Activated CD8-positive, alpha-beta memory T cell treated with anti-CD3 and anti-CD28 coated beads for 1 hour (primary cell): ENCODE measurements at places on chromosomes 3 and 15.

- no peak for DNase-seq
Measured at GRCh38 chr15:52277575-52277974, 18.0 kb downstream of the MYO5C start.

GRCh38 chr15:22945071-22945470, 35.1 kb downstream of the CYFIP1 start:
- no peak for DNase-seq

- DNase-seq = no peak
Measured at GRCh38 chr3:50233176-50233575, 2.8 kb upstream of the GNAI2 start.

DNA sequence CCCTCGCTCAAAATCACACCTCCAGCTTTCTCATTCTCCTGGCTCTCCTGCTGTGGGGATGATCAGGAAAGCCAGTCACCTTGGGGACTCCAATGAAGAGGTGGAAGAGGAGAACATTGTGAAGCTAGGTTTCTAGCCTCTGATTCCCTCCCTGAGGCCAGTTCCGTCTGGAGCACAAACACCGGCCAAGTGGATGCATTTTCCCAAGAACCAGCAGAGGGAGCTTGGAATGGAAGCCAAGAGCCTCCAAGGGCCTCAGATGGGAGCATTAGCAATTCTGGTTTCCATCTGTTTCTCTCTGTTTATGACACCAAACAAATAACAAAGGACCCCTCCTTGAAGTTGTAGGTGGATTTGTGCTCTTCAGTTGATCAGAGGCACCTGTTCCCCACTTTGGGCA, 40.6 kb upstream of the NMNAT3 start:
- no peak for DNase-seq

DNA sequence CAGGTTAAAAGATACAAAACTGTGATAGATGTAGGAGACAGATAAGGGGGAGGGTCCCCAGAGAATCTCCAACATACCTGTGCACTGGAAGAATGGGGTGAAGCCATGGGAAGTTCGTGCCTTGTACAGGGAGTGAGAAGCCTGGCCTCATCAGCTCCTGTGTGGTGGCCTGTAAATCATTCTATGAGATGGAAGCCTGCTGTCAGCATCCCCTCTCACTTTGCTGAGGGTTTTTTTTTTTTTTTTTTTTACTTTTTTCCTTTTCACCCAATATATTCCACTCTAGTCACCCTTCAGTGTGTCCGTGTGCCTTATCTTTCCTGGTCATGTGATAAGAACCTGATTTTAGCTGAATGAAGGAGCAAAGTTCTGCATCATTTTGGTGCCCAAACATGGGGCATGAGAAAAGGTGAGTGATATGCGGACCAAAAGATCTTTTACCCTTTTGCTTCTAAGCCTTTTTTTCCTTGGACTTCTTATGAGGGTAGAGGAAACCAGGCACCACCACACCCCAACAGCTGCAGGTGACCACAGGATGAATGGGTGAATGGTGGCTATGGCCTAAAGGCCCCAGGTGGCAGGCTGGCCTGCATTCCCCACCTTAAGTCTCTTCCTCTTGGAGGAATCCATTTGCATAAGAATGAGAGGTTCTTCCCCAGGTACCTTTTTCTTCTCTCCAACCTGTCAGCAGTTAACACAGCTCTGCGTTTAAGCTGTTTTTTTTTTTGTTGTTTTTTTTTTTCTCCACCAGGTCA, 1345.0 kb downstream of the NSUN3 start:
- no peak for DNase-seq

DNA sequence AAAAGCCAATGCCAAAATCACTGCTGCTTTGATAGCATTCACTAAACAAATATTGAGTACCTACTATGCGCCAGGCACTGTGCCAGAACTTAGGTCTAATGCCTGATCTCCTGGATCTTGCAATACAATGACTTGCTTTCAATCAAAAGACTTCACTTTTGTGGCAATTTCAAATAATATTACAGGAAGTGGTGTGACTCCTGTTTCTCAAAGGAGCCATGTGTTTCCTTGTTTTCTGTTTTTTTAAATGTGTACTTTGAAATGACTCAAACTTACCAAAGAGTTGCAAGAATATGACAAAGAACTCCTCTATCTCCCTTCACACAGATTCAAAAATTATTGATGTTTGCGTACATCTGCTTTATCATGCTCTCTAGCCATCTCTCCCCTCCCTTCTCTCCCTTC, 18.3 kb downstream of the OSBPL10 start:
- no peak for DNase-seq

DNA sequence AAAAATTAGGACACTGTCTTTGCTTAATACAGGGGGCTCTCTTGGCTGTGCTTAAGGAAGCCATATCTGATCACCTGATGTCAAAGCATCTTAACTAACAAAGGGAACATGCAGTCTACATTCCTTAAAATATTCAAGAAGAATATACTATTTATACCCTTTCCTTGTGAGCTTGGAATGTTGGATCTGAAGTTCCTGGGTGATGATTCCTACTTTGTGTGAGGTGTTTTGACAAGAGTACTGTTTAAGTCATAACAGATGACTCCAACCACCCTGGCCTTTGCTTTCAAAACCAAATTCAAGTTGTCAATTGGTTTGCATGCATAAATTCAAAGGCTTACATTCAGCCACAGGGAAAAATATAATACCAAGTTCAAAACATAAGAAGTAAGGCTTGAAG, 862.7 kb upstream of the SEMA6D start:
- DNase-seq = no peak

DNA sequence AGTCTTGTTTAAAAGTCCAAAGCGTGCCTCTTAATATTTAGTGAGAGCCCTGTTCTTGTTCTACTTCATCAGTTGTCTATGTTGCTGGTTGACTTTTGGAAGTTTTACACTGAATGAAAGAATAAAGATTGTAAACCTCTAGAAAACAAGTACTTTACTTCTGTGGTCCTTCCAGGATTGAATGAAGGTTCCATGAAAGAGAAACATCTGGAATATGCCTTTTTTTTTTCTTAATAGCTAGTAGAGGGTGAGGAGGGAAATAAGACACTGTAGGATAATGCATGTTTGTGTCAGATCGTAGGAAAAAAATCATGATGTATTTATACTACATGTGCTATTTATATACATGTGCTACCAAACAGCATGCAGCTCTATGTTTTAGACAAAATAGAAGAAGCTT, 203.0 kb downstream of the GHSR start:
- DNase-seq = no peak

GRCh38 chr15:73530649-73531048, 87.7 kb downstream of the REC114 start:
- no peak for DNase-seq

- no peak for DNase-seq
Measured at GRCh38 chr15:70343961-70344621, 246.4 kb upstream of the TLE3 start.

- no peak for DNase-seq
Measured at GRCh38 chr3:30604558-30604957, 1.8 kb upstream of the TGFBR2 start.

DNA sequence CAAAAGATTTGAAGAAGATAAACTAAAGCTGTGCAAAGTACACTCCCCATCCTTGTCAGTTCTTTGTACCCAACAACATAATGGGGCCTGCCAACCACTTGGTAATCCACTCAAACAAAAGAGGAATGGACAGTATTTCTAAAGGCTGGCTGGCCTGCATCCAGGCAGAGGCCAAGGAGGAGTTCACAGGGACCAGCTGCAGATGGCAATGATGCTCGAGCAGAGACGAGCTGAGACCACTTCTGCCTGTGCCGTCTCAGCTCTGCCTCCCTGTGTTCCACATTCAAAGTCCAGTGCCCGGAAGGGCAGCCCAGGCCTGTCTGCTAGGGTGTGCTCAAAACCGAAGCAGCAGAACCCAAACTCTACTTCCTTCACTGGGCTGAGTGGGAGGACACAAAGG, 14.3 kb downstream of the CXCR6 start:
- no peak for DNase-seq

DNA sequence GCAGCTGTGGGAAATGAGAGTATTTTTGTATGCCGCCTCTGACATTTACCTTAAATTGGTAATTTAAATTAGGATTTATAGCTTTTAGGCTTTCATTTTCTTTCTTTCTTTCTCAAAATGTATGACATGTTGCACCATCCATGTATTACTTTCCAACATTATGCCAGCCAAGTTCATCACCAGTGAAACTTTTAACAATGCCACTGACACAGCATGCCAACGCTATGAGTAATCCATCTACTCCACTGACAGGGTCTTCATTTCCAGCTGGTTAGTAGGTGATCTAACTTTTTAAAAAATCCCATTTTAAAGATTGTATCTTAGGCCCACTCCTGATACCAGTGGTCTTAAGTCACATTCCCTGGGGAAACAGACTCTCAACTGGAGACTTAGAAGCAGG, 21.8 kb upstream of the CLDN16 start:
- no peak for DNase-seq

DNA sequence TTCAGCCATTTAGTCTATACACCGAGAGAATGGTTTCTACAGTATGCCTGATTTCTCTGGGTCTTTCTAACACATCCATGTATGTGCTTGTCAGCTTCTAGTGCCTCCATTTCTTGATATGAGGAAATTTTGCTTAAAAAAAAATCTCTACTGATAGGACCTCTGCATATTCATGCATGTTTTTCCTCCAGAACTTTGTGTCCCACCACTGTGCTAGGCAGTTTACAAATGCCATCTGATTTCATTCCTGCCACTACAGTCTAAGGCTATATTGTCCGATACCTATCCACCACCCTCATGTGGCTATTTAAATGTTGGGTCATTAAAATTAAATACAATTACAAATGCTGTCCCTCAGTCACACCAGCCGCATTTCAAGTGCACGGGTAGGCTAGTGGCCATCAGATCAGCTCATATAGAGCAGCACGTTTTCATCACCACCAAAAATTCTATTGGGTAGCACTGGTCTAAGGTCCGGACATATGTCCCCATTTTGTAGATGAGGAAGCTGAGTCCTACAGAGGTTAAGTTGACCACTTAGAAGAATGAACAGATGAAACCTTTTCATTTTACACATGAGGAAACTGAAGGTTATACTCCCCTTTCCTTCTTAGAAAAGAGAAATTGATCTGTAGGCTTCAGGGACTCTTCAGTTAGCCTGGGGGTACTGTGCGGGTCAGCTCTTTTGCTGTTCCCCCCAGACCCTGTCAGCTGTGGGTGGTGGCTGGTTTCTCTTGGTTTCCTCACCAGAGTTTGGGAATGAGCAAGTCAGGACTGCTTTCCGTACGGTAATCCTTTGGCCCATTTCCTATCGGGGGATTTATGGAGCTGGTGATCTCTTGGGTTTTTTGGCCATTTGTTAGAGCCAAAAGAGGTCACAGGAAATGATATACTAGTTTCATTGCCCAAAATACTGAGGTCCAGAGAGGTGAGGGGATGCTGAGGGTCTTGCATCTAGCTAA, 56.5 kb downstream of the SMAD3 start:
- DNase-seq = no peak

- DNase-seq = no peak
Measured at GRCh38 chr3:25508901-25509300, 80.8 kb downstream of the RARB start.

- no peak for DNase-seq
Measured at GRCh38 chr3:182486463-182486862, 306.8 kb upstream of the ATP11B start.

DNA sequence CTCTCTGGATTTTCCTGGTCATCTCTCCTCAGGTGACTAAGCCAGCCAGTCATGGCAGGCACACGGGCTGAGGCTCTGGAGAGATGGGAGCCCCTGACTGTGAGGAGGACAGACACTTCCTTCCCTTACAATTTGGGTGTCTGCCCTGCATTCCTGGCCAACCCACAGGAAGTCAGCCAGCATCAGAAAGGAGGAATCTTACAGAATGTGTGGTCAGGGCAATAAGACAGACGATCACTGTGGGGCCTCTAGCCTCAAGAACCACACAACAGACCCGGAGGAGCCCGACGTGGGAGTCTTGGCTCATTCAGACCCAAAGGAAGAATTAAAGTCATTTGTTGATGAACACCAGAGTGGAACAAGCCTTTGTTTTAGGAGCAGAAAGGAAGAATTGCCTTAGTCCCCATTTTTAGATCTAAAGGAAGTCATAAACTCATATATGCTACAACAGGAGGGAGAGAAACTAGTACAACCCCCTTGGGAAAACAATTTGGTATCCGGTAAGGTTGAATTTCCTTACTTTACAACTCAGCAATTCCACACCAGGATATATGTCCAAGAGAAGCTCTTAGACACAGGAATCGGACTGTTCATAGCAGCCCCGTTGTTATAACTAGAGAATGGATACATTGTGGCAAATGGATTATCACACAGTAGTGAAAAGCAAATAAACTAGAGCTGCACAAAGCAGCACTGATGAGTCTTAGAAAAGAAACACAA, 62.2 kb downstream of the ABTB1 start:
- DNase-seq = no peak

DNA sequence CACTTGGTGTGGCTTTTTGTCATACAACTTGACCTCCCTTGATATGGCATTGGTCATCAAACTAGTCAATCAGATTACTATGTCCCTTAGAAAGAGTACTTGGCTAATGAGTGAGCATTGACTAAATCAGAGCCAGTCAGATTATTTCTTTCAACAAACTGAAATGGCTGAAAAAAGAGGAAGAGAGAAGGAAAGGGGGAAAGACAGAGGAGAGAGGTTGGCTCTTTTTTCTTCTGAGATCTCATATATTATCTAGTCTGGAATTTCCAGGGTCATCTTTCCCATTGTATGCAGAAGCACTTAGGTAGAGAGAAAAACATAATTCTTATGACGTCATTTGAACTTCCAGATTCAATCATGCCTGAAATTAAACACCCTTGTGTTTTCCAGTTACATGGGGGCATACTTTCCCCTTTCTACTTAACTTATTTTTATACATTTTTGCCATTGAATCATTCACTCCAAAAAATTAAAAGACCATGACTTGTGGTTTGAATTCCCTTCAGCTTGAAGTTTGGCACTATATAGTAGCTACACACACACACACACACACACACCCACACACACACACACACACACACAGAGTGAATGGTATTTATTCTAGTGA, 387.8 kb downstream of the LSAMP start:
- no peak for DNase-seq

GRCh38 chr15:64185146-64185911, 22.5 kb upstream of the PPIB start:
- DNase-seq = no peak

- DNase-seq = no peak
Measured at GRCh38 chr3:177465257-177465642, 268.0 kb upstream of the TBL1XR1 start.

DNA sequence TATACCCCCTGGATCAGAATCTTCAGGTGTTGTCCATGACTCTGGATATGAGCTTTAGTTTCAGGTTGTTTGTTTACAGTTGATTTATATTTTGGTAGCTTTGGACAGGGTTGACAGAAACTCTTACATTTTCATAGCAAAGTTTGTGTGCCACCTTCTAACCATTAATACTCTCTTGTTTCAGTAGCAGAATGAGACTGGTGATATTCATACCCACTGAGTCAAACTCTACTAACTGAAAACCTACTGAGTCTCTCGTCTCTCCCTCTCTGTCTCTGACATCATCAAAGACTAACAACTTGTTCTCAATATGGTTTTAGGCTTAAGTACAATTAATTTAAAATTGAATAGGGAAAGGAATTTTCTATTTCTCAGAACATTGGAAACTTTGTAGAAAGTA, 282.3 kb downstream of the CNTN6 start:
- DNase-seq = no peak

- no peak for DNase-seq
Measured at GRCh38 chr3:15310491-15311370, 21.7 kb downstream of the SH3BP5 start.
